Tongue (tissue), 3 donors: ENCODE measurements at places on chromosomes 5 and 9. TPM values are rescaled to one million over a fixed set of nuclear protein-coding genes. Genes with fewer than 3 reads are reported as not detected.

Gene SPINK4
- total RNA-seq = not detected

DNA sequence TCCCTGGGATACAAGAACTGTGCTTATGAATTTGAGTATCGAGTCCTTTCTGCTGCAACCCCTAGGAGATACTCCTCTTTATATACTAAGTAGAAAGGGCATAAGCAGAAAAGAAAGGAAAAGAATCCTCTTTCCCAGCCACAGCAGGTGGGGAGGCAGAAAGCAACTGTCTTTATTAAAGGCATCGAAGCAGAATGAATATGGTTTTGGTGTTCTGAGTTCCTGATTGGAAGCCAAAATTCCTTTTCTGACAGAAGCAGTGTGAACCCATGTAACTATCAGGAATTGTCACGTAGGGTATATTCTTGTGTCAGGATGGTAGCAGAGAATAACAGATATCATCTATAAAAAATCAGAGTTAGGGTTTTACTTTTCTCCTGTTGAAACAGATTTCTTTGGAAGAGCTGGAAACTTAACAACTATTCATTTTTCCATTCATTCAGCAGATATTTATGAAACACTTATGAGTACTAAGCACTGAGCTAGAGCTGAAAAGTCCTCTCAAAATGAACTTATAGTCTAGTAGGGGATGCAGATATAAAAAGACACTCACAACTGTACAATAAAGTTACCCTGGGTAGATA, 96.5 kb upstream of the LHFPL2 start:
- peak; percentile 33 for DNase-seq

DNA sequence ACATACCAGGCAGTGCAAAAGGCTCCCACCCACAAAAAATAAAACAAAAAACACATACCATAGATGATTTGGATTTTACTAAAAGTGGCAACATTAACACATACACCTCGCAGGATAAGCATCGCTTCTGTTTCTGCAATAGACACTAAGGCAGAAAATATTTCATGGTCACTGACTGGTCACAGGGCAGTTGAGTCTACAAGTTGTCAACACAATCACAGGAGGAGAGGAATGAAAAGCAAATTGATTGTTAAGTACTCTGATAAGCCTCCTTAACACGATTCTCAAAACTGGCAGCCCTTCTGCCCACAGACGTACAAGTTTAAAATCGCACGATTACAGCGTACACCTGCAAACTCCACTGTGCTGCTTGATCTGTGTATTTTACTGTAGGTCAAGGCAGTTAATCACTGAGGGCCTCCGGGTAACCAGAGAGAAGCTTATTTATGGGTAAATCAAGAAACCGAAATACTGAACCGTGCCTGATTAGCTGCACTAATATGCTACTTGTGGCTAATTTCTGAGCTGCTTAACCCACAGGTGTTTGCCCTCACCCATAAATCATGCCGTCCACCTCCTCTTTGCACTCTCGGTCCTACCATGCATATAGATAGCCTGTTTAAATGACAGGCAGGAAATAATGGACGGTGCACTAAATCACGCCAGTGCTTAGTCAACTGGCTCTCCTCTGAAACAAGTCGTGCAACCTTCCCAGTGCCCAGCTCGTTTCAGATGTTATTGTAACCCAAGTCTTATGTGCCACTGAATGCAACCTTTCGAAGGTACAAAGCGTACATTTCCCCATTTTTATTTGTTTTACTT, 659.4 kb upstream of the ADAMTS16 start:
- DNase-seq = no peak

DNA sequence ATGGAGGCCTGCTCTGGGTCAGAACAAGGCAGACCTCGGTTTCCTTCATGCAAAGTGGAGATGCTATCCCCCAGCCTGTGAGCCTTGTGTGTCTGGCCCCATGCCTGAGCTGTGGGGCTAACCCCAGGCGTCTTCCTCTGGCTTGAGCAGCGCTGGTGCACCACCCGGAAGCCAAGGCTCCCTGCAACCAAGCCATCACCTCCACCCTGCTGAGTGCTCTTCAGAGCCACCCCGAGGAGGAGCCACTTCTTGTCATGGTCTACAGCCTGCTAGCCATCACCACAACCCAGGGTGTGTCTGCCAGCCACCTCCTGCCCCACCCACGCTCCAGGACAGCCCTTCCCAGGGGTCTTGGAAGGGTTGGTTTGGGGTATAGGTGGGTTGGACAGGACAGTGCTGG, 16.2 kb downstream of the REXO4 start:
- no peak for DNase-seq

Gene TLX3
- not detected for total RNA-seq

Gene ZNF474
- total RNA-seq = 1.0 TPM

Gene GHR
- 13.4 TPM for total RNA-seq

- DNase-seq = peak; percentile 57
These were observed 32.5 kb downstream of the RXRA start for GRCh38 chr9:134358662-134359319.

DNA sequence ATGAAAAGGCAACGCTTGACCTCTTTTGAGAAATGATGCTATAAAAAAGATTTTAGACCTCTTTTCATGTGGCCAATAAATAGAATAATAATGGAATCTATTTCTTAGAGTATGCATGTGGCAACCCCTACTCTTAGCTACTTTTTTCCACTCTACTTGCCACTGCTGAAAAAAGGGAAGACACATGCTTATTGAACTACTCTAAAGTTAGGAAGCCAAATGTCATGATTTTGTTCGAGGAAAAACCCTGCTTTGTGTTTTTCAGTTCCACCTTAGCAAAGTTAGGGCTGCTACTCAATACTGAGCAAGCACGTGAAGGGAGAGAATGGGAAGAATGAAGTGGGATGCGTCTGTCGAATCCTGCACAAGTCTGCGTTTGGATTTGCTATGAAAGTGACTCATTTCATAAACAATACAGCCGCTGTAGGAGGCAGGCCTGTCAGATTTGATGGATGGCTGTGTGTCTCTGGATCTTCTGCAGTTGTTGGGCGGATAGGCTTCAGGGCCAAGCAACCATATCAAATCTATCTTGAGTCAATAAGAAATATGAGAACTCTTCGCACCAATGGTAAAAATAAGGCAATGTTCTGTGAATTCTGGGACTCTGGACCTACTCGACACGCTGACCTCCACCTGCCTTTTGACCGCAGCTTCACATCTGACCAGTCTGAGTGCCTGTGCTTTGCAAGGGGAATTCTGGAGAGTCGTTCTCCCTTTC, 333.6 kb downstream of the PIK3R1 start:
- no peak for DNase-seq

Gene ECSCR
- 7.9 TPM for total RNA-seq

DNA sequence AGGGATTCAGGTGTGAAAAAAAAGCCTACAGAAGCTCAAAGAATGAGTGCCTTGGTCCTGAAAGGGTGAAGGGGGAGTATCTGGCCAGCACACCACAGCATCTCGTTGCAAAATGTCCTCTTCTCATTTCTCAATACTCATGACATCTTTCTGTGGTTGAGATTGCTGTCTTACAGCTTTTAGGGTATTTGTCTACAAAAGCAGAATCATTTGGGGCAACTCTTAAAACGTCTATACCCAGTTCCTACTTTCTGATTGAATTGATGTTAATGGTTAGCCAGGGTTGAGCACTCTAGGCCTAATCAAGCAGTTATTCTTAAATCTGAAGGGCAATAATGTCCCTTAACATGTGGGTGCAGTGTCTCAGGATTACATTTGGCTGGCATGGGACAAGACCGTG, 21.2 kb upstream of the PCSK5 start:
- no peak for DNase-seq

DNA sequence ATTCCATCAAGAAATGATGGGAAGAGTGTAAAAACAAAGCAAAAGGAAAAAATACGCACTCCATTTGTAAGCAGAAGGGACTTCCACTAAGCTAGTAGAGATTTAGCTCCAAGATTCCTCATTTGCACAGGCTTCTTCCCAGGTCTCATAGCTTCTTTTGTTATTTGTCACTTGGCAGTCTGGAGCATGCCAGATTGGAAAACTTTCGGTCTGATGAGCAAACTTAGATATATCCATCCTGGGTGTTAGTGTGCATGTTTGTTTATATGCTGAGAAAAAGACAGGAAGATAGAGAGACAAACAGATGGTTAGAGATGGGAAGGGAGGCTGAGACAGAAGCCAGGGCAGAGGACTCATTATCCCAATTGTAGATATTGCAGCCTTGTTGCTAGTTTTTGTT, 1644.5 kb upstream of the NUDT12 start:
- DNase-seq = no peak

GRCh38 chr9:35254984-35255857, 93.4 kb downstream of the UNC13B start:
- no peak for DNase-seq

Gene ASPN
- 419 TPM for total RNA-seq

DNA sequence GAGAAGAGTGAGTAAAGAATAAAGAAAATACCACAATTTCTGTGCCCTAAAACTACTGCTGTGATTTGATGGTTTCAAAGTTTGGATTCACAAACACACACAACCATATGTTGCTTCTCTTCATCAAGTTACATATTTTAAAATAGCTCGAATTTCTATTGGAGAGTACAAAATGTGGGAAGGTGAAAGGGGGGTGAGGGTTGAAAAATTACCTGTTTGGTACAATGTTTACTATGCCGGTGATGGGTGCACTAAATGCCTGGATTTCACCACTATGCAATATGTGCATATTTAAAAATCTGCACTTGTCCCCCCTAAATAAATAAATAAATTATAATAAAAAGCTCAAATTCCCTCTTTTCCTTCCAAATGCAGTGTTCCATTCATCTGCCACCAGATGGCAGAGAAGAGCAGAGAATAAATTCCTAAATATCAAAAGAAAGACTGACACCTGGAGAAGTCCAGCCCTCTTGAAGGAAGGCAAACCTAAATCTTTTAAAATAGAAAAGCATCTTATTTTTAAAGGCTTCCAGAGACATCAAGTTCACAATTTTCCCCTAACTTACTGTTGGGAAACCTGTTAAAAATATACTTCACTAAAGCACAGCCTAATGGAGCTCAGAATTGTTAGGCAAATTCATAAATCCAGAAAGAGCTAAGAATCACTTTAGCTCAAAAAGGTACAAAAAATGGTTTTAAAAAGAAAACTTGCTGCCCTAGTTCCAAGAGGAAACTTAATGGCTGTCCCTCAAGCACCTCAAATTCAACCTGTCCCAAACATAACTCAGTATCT, 24.8 kb upstream of the HNRNPA0 start:
- peak; percentile 79 for DNase-seq
